Stimulated activated CD4-positive, alpha-beta T cell treated with anti-CD3 and anti-CD28 coated beads, Interleukin-12 subunit alpha, Interleukin-12 subunit beta, amount 100 ng/mL, for 24 hours (primary cell): ENCODE measurements at places on chromosomes 7 and 10.

- DNase-seq = no peak
Measured at GRCh38 chr10:49117376-49118070, 2.2 kb upstream of the VSTM4 start.

GRCh38 chr10:11594589-11595394 is 16.7 kb downstream of the USP6NL start:
- no peak for DNase-seq

DNA sequence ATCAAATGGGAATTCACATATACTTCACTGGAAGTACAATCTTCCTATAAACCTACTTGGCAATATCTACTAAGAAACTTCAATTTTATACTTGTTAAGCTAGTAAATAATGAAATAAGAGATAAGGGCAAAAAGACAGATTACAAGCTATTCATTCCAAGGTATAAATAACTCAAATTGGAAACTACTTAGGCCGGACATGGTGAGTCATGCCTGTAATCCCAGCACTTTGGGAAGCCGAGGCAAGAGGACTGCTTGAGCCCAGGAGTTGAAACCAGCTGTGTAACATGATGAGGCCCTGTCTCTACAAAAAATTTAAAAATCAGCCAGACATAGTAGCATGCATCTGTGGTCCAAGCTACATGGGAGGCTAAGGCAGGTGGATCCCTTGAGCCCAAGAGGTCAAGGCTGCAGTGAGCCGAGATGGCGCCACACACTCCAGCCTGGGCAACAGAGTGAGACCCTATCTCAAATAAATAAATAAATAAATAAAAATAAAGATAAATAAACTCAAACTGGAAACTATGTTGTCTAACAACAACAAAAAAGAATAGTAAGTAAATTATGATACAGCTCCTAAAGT is 37.6 kb downstream of the ARHGAP21 start:
- DNase-seq = no peak

DNA sequence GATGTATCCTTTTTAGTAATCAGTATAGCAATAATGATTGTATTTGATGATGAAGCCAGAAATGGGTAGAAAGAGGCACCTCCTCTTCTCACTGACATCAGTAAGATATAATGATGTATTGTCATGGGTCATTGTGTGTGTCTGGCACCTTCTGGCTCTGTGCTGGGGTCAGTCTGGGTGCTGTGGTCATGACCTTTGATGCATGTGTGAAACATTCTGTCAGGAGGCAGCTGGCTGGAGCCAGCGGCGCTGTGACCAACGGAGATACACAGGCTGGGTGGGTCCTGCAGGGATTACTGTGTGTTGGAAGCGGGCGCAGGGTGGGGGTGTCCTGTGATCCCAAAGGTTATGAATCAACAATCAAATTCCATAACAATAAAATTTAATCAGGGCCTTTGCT is 35.2 kb downstream of the EEPD1 start:
- no peak for DNase-seq
